Activated T-cell treated with anti-CD3 and anti-CD28 coated beads, Interleukin-2, amount 50 U/mL, for 1 hour (primary cell): ENCODE measurements at places on chromosomes 16 and 17.

DNA sequence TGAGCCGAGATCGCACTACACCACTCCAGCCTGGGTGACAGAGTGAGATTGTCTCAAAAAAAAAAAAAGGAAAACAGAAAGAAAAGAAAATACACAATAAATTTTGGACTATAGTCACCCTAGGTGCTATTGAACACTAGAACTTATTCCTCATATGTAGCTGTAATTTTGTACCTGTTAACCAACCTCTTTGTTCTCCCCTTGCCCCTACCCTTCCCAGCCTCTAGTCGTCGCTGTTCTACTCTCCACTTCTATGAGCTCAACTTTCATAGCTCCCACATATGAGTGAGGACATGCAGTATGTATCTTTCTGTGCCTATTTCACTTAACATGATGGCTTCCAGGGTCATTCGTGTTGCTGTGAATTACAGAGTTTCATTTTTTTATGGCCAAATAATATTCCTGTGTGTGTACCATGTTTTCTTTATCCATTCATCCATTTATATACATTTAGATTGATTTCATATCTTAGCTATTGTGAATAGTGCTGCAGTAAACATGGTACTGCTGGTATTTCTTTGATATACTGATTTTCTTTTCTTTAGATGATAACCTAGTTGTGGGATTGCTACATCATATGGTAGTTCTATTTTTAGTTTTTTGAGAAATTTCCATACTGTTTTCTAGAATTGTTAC, 28.3 kb downstream of the VPS35L start:
- no peak for DNase-seq

- DNase-seq = no peak
These were observed 4.2 kb upstream of the GNA13 start for GRCh38 chr17:65060631-65061254.

GRCh38 chr17:60297760-60298401, 94.1 kb downstream of the USP32 start:
- no peak for DNase-seq

GRCh38 chr16:46743232-46743719, 4.9 kb downstream of the MYLK3 start:
- no peak for DNase-seq

DNA sequence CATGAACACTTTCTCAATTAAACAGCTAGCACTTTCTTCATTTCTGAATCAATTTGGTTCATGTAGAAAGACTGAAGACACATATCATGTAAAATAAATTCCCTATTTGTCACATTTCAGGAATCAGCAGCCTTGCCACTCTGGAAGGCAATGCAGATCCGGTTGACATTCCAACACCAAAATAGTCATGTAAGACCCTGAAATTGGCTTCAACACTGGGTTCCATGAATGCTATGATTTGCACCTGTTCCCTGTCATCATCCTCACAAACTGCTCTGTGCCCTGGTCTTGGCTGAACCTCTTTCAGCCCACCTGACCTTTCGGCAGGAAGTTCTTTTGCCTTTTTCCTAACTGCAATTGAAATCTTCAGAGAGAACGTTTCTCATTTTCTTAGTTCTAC, 156.9 kb downstream of the CDH8 start:
- no peak for DNase-seq

DNA sequence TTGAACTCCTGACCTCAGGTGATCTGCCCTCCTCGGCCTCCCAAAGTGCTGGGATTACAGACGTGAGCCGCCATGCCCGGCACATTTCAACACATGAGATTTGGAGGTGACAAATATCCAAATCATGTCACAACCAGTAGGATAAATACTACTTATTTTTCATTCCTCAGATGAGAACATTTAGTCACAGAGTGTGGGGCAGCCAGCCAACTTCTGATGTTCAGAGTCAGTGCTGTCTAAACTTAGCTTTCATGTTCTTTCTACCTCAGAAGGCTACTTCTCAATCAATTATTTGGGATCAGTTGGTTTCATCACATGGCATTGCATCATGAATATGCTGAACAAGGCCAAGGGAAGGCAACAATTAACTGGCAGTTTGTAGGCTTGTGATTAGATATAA, 134.5 kb downstream of the CDH13 start:
- DNase-seq = no peak
